ENCODE measurements at places on chromosomes 4 and X. TPM values are rescaled to one million over a fixed set of nuclear protein-coding genes. Genes with fewer than 3 reads are reported as not detected.

Gene HTT
- total RNA-seq, result 101 TPM

- no peak for ATAC-seq
Measured at GRCh38 chr4:29756966-29757365, 963.2 kb upstream of the PCDH7 start.

DNA sequence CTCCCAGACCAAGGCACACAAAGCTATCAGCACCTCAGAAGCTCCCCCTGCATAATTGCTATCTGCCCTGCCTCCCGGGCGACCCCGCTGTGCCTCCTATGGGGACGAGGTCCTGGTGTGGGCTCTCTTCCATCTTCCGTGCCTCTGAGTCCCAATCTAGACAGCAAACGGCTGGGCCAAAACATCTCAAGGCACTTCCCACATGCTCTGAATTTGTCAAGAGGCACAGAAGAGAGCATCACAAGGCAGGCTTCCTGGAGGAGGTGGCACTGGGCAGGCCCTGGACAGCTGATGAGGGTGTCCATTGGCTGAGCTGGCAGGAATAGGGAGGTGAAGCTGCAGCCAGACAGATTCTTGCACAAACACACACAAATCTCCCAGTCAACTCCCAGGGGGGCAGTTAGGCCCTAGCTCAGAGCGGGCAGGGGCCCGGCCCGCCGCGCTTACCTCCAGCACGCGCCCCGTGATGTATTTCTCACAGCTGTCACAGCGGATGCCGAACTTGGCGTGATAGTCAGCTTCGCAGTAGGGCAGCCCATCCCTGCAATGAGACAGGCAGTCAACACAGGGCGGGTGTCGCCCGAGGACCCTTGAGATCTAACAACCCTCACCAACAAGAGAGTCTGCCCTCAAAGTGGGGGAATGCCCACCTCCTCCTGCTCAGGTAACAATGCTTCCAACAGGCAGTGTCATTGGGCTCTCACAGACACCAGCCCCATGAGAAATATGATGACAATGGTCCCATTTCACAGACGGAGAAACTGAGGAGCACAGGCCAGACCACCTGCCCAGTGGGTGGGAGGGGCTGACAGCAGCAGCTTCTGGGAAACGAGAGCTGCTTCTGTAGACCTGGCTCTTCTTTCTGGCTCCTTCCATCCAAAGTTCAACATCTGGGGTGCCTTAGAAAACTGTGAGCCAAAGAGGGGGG is 81.2 kb downstream of the ABLIM2 start:
- ATAC-seq, result no peak

DNA sequence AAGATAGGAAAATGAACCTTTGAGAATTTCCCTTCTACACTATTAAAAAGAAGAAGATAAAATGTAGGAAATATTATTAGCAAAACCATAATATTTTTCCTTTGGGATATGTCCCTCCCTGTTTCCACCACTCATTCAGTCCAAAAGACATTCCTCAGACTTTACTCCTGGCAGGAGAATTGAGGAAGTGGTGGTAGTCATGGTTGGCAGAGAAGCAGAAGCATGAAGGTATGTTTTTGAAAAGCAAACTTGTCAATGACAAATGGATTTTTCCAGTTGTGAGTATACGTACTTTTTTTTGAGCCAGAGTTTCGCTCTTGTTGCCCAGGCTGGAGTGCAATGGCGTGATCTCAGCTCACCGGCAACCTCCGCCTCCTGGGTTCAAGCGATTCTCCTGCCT is 13.7 kb downstream of the STAG2 start:
- no peak for ATAC-seq

Gene TBC1D14
- 35.9 TPM for total RNA-seq

GRCh38 chr4:16418814-16419213 is 192.5 kb upstream of the TAPT1 start:
- ATAC-seq, result no peak

GRCh38 chrX:85619962-85620361 is 240.5 kb upstream of the POF1B start:
- no peak for ATAC-seq

Gene MAGEC1
- total RNA-seq, result 0.13 TPM

- ATAC-seq, result no peak
Measured at GRCh38 chrX:15204130-15204751, 65.6 kb downstream of the ASB9 start.

Gene MAGIX
- total RNA-seq, result 0.57 TPM

DNA sequence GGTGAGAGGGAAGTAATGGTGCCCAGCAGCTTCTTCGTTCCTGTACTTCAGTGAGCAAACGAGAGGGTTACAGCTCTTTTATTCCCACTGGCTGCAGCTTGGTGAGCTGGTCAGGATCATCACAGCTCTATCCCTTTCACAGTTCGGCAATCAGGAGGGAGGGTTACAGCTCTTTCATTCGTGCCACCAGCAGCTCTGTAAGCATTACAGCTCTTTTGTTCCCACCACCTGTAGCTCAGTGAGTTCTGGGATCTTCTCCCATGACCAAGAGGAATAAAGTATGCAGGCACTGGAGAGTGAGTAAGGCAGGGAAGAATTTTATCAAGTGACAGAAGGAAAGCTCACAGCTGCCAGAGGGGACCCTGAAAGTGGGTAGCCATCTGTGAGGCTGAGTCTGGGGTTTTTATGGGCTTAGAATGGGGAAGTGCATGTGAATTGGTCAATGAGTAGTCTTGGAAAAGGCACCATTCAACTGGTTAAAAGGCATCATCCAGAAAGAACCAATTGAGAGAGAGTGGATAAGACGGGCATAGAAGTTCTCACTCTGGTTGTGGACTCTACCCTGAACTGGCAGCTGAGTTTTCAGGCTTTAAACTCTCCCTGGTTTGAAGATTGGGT is 123.7 kb downstream of the COX18 start:
- ATAC-seq, result no peak

GRCh38 chrX:98731821-98732220 is 1678.3 kb downstream of the PCDH19 start:
- no peak for ATAC-seq

Gene P2RY10
- not detected for total RNA-seq

DNA sequence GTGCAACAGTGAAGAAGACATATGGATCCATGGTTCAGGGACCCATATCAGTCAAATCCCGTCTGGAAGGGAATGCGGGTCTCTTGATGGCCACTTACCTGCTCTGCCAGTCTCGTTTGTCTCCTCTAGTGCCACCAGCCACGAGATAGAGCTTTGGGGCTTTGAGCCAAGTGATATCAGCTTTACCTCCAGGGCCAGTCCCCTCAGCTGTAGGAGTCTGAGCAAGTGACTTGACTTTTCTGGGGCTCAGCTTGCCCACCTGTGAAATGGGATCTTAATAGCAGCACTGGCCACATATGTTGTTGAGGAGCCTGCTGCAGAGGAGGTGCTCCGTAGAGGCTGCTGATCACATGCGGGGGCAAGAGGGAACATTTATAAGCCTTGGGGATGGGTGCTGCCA is 1.2 kb downstream of the SLC2A9 start:
- no peak for ATAC-seq
